Keratinocyte (primary cell): ENCODE measurements at places on chromosomes 5 and 9.

DNA sequence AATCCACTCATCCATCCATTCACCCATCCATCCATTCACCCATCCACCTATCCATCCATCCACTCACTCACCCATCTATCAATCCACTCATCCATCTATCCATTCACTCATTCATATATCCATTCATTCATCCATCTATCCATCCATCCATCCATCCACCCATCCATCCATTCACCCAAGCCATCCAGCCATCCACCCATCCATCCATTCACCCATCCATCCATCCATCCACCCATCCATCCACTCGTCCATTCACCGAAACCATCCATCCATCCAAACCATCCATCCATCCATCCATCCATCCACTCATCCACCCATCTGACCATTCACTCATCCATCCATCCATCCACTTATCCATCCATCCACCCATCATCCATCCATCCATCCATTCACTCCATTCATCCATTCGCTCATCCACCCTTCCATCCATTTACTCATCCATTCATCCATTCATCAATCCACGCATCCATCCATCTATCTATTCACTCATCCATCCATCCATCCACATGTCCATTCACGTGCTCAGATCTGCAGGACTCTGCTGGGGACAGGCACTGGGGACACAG lies 6.6 kb downstream of the SLC9A3 start:
- H3K27ac ChIP-seq = no peak overlapping the region
- H3K27me3 ChIP-seq = peaks cover 70% of the 10 kb centered on the region
- H3K4me1 ChIP-seq = peaks cover 4% of the 10 kb centered on the region
- no peaks in the 10 kb centered on the region for H3K36me3 ChIP-seq

DNA sequence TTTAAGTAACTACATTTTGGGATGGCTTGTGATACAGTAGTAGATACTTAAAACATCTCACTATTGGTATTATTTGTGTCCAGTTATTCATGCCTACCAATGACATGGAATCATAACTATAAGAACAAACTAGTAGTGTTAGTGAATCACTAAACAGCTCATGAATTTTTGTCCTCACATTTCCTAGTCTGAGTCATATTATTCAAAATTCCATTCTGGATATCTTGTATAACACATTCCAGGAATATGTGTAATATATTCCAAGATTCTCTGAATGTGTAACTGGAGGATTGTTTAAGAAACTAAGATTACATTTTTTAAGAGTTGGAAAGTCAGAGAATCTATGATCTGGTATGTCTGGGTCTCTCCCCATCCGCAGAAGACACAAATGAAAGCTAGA lies 565.3 kb upstream of the ZNF608 start:
- H3K36me3 ChIP-seq = no peaks in the 10 kb centered on the region
- H3K27ac ChIP-seq = peak overlapping the region; percentile 84
- H3K4me3 ChIP-seq = no peak overlapping the region

DNA sequence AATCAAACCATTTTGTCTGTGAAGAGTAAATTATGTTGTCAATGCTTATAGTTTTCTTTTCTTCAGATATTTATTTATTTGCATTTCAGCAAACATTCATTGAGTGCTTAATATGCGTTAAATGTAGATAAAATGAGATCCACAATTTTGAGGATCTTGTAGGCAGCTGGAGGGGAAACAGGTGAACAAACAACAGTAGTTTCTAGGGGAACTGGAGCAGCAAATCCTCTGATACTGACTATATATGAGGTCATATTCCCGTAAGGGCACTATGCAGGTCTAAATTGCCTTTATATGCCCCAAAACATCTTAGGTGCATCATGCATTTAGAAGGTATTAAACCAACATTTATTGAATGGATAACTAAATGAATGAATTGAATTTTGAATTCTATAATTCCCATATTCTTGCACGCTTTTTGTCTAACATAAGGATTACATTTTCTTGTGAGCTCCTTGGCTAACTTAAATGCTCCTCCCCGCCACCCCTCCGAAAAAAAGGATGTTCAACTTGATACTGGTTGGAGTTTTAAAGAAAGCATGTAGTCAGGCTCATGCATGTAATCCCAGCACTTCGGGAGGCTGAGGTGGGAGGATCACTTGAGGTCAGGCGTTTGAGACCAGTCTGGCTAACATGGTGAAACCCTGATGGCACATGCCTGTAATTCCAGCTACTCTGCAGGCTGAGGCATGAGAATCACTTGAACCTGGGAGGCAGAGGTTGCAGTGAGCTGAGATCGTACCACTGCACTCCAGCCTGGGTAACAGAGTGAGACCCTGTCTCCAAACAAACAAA lies 299.8 kb downstream of the TMEM38B start:
- H3K4me1 ChIP-seq = peaks cover 5% of the 10 kb centered on the region
- H3K36me3 ChIP-seq = no peaks in the 10 kb centered on the region
- no peak for DNase-seq

DNA sequence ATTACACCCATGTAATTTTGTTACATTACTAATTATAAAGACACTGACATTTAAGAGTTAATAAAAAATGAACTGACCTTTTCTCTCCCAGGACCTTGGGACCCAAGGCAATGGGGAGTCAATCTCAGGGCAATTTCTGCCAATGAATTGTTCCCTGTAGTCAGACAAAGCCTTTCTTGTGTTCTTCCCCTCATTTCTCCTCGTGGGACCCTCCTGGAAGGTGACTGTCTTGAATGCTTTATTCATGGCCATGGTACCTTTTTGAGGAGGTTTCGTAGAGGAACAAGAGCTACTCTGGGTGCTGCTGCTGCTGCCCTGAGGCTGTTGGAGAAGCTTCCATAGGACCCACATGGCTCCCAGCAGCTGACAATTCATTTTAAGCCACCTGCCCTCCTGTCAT lies 190.3 kb downstream of the SNX18 start:
- H3K4me3 ChIP-seq = no peak overlapping the region
- no peaks in the 10 kb centered on the region for H3K27me3 ChIP-seq

- DNase-seq = no peak
- H3K4me1 ChIP-seq = peaks cover 27% of the 10 kb centered on the region
- H3K4me3 ChIP-seq = no peak overlapping the region
- H3K27ac ChIP-seq = no peak overlapping the region
- H3K36me3 ChIP-seq = no peaks in the 10 kb centered on the region
These were observed 74.6 kb downstream of the CFAP95 start for GRCh38 chr9:69895185-69895584.
